ENCODE measurements at places on chromosomes 5 and 9.

- DNase-seq: peak; percentile 57
Observed at GRCh38 chr5:38595132-38595745, 38.8 kb upstream of the LIFR start.

- peak; percentile 94 for DNase-seq
Observed at GRCh38 chr5:39760385-39761198, 335.8 kb upstream of the DAB2 start.

DNA sequence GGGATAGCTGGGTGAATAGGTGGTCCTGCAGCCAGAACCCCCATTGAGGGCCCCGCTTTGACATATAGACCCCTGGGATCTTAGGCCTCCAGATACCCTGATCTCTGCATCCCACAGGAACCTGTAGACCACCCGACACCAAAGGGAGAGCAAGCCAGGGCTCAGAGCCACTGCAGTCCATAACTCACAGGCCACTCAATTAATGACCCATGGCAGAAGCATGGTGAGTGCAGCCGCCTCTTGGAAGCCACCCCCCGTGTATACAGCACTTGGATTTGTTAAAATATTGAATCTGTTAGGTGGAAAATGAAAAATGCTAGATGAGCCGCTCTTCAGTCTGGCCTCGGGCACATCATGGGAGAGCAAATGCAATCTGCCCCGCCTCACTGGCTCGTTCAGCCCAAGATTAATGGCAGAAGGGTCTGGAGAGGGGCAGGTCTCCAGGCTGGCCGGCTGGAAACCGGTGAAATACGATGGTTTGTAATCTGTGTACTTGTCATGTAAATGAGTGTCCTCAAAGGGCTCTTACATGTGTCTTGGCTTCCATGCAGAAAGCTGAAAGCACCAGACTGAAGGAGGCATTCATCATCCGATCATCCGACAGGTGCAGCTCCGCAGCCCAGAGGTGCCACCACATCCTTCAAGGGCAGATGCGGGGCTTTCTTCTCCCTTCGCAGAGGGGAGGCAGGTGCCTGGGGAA is 111.3 kb downstream of the OLFM1 start:
- DNase-seq: no peak

DNA sequence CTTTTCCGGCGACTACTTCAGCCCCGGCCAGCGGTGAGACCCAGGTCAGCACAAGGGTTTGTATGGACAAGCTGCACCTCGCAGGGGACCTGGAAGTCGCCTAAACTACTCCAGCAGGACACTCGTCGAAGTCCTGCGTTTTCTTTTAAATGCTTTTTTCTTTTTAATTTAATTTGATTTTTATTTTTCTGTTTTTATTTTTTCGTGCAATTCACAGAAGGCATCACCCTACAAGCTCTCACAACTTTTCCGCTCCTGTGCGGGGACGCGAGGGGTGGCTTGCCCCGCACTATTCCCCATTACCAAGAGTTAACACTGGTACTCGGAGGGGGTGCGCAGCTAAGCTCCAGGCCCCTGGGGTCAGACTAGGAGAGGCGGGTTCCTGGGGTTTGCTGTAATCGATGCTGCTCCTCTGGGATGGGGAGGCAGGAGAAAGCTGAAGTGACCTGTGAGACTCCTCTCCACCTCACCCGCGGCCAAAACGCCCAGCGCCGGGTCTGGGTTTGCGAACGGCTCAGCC is 1.3 kb downstream of the EDIL3 start:
- no peak for DNase-seq

DNA sequence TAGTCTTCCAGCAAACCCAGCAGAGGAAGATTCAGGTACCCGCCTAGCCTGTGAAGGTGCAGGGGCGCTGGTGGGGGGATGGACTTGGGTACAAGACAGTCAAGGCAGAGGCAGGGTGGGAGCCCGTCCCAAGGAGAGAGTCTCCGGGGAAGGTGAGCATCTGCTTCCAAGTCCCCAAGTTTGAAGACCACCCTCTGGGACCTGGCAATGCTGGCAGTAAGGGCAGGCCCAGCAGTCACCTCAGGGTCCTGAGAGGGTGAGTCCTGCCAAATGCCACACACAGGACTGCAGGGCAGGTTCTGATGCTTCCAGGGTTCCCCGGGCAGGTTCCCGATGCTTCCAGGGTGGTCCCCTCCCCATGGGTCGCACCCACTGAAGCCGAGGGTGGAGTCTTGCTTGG is 261.8 kb upstream of the IRX1 start:
- DNase-seq: no peak

DNA sequence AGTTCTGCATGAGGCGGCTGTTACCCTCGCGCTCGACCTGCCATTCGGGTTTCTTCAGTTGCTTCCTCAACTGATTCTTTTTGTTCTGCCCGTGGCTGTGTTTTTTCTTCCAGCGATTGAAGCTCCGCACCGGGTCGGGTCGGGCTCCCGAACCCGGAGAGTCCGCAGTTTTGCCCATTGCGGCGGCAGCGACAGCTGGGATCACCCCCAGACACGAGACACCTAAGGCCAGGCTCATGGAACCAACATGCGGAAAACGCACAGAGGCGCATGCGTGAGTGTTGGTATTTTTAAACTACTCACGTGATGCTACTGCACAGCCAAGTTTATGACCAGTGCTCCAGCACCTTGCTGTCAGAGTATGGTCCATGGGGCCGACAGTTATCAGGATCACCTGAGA is 100.0 kb downstream of the SPATA31D1 start:
- no peak for DNase-seq

GRCh38 chr5:13985731-13986418 is 41.4 kb upstream of the DNAH5 start:
- DNase-seq: peak; percentile 81

DNA sequence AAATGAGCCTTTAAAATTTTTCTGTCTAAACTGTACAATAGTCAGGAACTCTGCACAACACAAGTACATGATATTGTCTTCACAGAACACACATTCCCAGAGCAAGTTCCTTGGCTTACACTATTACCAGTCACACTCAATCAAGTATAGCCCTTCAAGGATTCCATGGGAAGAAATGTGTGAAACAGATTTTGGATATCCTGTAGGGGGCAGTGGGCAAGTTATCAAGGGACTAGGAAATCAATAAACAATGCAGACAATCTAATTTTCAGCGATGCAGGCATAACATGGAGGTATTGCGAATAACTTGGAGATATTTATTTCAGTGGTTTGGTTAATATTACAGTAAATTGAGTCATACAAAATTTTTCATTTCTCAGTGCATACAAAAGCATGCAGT is 1171.5 kb upstream of the NUDT12 start:
- DNase-seq: no peak

DNA sequence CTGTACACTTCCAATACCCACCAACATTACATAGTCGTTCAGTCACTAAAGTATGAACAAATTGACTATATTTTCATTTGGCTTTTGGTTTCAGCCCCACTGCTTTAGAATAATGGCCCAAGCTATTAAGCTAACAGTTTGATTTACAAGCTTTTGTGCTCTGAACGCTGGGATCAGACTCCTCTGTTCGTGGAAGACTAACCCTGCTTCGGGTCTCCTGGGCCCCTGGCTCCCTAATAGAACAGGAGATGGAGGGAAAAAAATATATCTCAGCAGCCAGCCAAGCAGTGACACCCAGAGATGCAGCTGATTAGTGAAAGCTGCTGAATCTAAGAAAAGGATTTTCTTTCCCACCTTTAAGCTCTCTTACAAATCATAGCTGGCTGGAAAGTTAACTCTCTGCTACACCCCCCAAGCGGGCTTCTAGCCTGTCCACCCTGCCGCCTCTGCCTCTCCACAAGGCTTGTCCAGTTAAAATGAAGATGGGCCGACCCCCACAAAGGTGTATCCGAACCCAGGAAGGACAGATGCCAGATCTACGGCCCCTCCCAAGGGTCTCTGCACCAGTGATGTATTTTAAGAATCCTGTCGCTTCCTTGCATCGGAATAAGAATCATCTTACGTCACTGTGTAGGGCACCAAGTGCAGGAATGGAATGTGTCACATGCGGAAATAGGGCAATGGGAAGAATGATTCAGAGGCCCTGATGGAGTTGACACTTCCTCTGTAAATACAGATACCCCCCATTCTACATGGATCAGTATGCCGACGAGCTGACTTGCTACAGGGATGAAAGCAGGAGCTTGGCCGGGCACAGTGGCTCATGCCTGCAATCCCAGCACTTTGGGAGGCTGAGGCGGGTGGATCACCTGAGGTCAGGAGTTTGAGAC is 33.4 kb upstream of the BARHL1 start:
- no peak for DNase-seq

- DNase-seq: no peak
Observed at GRCh38 chr5:159951387-159951786, 35.1 kb downstream of the ADRA1B start.

- no peak for DNase-seq
Observed at GRCh38 chr9:81823672-81824554, 104.3 kb upstream of the SPATA31D4 start.

- no peak for DNase-seq
Observed at GRCh38 chr9:88923092-88923491, 68.2 kb upstream of the S1PR3 start.

- DNase-seq: no peak
Observed at GRCh38 chr9:95148208-95148520, 169.3 kb downstream of the FANCC start.

DNA sequence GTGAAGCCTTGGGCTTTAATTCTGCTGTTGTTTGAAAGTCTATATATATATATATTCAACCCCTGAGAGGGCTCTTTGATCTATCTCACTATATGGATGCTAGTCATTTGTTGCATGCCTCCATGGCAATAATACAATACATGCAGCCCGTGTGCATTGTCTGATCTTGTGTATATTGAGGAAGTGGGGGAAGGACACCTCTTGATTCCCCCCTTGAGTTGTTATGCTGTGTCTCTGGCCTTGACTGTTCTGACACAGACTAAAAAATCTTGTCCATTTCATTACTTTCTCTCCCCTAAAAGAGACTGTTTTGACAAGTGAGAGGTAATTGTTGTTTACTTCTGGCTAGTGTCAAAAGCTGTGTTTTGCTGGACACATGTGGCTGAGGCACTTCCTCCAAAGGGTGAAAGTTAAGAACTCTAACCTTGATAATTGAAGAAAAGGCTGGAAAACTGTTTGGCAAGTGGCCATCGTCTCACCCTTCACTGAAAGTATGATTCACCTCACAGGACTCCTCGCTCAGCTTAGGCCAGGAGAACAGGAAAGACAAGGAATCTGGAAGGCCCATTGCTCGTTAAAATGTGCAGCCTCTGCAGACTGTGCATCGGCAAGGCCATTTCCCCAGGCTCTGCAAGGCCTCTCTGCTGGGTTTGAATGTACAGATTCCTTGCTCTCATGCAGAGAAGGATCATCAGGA is 304.0 kb downstream of the PRELID2 start:
- DNase-seq: peak; percentile 66

GRCh38 chr9:18874069-18874468 is 158.9 kb downstream of the SAXO1 start:
- no peak for DNase-seq

GRCh38 chr5:157860898-157861890 is 2.2 kb upstream of the CLINT1 start:
- DNase-seq: no peak

DNA sequence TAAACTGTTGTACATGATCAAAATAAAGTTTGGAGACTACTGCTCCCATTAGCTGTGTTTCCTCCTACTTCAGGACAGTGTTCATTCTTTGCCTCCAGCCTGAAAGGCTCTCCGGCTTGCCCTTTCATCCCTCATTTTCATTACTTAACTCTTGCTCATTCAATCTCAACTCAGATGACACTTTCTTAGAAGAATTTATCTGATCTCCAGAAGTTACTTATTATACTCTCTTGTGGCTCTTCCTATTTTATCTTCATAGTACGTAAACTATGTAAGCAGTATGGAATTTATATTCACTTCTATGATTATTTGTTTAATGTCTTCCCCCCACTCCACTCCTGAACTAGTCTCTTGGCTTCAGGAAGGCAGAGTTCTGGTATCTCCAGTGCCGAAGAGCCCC is 1737.9 kb upstream of the C9orf72 start:
- DNase-seq: no peak

- no peak for DNase-seq
Observed at GRCh38 chr5:154813736-154814135, 36.7 kb downstream of the FAXDC2 start.

DNA sequence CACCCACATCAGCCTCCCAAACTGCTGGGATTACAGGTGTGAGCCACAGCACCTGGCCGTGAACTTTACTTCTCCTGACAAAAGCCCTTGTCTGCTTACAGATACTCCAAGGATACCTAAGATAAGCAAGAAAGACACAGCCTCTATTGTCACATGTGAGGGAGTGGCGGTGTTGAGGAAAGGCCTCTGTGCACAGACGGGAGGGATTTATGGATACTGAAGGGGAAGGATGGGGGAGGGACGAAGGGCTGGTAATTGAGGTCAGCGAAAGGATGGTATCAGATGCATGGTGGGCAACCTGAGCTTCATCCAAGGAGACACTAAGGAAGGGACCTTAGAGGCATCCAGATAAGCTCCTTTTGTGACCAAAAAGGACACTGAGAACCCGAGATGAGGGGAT is 66.7 kb upstream of the CKMT2 start:
- DNase-seq: no peak

- DNase-seq: no peak
Observed at GRCh38 chr5:86463339-86463738, 154.4 kb upstream of the COX7C start.

DNA sequence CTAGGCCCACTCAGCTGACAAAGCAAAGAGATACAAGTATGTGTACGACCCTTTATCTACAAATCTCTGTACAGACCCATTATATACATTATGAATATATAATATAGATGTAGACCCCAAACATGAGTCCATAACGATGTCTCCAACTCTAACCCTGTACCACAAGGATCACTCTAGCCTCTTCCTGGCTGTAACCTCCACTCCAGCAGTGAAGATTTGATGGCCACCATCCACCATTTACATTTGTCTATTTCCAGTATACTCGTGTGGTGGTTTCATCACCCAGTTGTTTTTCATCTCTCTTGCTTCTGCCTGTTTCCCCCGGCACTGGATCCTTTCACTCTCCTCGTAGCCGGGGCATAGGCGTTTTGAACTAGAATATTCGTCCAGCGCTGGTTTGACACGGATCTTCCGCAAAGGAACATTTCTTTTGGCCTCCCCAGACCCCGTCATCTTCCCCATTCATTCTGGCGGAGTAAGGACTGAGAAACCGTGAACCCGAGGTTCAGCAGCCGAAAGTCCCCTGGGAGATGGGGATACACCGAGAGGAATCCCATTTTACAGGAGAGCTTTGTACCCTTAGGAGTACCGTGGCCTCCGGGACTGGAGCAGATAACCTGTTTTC is 828 bp upstream of the TRIO start:
- no peak for DNase-seq

- DNase-seq: no peak
Observed at GRCh38 chr5:15554542-15554941, 54.6 kb downstream of the FBXL7 start.

Measured in GM04504 (cell line).